IMR-90 (cell line): ENCODE measurements at places on chromosomes 6 and 20. TPM values are rescaled to one million over a fixed set of nuclear protein-coding genes. Genes with fewer than 3 reads are reported as not detected.

DNA sequence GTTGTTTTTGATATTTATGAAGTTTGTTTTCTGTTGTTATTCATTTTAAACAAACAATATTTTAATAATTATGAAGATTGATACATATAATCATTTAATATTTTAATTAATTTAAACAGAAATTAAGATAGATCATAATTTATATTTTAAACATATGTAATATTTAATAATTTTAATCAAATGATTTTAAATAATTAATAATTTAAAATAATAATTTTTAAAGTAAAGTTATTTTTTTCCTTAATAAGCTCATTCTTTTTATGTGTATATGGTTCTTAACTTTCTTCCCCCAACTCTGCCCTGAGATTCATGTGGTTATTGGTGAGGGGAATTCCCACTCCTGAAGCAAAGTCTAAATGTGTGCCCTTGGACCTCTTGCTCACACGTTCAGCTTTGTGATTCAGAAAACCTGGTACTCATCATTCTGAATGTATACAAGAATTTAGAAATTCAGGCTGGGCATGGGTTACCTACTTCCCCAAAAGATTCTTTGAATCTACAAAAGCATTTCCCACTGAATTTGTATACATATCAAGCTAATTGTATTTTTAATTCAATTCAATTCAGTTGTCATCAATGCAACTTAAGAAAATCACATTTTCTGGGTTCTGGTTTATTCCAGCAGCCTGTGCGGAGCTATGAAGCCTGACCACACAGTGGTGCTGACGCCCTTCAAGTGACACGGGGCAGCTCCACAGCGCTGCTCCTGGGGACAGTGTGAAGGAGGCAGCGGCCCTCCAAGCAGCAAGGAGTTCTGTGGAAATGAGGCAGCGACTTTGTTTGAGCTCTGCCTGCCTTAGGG, 168.9 kb upstream of the UST start:
- DNase-seq, result peak; percentile 80

- DNase-seq, result peak; percentile 93
Observed at GRCh38 chr6:136113736-136114173, 136.4 kb downstream of the MTFR2 start.

DNA sequence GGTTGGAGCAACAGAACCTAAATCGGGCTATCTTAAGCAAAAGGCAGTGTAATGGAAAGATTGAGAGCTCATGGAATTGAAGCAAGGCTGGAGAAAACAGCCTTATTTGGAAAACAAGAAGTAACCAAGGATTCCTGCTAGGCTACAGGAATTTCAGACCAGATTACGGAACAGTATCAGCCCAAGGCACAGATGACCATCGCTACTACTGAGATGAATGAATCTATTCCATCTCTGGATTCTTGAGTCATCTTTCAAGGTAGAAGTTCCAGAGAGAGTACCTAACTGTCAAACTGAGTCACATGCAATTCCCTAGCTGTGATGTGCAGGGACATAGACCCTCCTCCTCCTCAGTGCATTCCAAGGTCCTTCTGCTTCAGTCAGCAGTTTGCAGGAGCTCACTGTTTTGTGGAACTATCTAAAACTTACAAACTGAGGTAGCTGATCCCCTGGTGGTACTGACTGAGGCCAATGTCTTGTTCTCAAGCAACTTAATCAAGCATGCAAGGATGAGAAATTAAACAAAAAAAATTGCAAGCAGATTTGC, 62.0 kb upstream of the SMLR1 start:
- DNase-seq, result no peak

DNA sequence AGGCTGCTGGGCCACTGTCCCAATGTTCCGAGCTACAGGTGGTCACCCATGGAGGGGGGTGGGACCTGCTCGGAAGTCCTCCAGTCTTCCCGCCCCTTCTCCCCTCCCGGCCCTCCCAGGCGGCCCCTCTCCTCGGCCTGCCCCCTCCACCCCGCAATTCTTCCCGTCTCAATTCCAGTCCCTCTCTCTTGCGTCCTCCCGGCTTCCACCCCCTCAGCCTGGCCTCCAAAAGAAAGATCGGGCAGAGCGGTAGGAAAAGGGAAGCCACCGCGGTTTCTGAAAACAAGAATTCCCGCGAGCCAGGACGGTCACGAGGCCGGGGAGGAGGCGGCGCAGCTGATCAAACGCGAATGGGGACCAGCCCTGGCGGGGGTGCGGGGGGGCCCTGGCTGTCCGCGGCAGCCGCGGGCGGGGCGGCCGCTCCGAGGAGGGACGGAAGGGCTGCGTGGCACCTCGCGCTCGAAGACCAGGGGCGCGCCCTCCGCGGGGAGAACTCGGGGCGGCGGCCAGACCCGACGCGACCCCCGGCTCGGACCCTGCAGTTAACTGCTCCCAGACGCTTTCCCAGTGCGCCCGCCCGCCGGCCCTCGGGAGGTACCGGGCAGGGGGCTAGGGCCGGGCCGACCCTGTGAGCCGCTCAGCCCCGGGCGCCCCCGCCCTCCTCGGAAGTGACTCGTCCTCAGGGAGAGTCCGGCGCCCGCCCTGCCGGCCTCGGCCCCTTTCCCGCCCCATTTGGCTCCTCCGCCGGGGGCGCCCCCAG, 1.0 kb downstream of the PXDC1 start:
- peak; percentile 72 for DNase-seq

- DNase-seq, result no peak
Observed at GRCh38 chr6:54361734-54362133, 53.5 kb downstream of the TINAG start.

DNA sequence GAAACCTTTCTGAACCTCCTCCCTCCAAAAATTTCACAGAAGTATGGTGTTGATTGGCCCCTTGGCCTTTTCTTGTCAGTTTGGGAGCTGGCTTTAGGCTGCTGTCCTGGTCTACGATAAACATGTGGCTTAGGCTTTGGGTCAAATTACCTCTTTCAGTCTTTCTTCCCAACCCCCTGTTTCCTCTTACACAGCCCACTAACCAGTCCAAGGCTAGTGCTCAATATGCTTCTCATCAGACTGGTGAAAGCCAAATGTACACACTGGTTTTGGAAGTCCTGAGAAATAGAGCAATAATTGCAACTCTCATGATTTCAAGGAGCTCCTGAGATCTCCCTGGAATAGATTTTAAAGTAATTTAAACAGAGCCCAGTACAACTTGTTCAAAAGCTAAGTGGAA, 933.7 kb upstream of the GJE1 start:
- peak; percentile 76 for DNase-seq

DNA sequence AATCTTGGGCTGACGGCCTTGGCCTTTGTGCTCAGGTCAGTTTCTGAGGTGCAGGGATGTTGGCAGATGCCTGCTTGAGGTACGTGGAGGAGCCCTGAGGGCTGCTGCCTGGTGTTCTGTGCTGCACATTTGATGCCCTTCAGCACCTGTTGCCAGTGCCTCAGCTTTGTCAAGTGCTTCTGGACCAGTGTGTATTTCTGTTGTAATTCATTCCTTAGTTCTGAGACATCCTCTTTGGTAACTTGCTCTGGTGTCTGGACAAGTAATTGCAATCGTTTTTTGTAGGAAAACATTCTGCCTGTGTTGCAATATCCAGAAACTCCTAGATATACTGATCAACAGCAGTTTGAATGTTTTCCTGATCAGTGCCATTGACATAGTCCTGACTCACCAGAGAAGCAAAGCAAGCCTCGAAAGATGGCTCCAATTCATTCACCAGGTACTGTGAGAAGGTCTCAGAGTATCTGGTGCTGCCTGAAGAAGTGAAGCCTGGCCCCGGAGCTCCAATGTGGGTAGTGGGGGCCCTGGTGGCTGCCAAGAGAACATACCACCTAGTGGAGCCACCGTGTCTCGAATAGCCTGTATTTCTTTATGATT, 26.7 kb downstream of the ZNF337 start:
- DNase-seq, result peak; percentile 87

DNA sequence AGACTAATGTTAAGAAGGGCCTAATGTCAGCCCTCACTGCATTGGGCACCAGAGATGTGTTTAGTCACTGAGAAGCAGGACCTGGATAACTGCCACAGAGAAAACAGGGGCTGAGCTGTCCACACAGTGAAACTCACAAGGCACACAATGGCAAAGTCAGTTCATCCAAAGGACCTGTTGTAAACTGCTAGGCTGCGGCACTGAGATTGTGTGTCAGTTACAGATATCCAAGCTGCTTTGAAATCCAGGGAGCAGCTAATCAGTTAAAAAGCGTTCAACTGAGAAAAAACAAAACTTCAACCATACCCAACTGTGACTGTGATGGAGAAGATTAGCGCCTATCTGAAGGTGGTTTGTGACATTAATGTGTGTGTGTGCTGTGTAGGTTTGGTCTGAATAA, 27.8 kb upstream of the TMEM14A start:
- peak; percentile 45 for DNase-seq

DNA sequence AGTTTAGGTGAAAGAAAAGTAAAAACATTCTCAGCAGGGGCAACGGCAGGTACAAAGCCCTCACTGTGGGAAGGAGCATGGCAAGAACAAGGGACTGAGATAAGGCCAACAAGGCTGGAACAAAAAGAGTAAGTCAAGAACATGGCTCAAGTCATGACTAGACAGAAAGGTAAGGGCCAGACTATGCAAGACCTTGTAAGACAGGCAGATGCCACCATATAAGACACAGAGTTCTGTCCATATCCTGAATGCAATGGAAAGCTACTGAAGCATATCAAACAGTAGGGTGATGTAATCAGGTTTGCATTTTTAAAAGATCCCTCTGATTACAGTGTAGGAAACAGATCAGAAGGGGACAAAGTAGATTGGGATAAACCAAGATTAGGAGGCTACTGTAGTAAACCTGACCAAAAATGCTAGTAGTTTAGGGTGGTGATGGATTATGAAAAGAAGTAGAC, 5.5 kb downstream of the REV3L start:
- DNase-seq, result no peak

GRCh38 chr6:11732036-11732631, 46.5 kb downstream of the ADTRP start:
- peak; percentile 12 for DNase-seq

- no peak for DNase-seq
Observed at GRCh38 chr6:35900448-35900847, 20.4 kb downstream of the SRPK1 start.

- no peak for DNase-seq
Observed at GRCh38 chr6:162173466-162173865, 554.1 kb downstream of the PRKN start.

DNA sequence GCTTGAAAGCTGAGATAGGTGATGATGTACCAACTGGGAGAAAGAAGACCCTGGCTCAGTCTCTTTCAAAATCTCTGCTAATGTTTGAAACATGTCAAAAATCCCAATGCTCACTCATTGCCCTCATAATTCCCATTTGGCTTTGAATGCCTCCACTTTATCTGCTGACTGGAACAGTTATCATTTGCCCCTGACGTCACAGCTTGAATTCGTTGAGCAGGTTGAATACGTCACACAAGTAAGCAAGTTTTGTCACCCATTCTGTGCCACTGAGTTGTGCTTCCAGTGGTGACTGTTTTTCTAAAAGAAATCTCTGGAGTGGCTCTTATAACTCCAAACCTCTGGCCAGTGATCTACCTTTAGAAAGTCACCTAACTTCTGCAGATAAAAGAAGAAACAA, 991.4 kb downstream of the EYS start:
- DNase-seq, result no peak

GRCh38 chr6:64330694-64331307, 695.2 kb downstream of the PHF3 start:
- peak; percentile 77 for DNase-seq

GRCh38 chr6:79070206-79070825, 7.7 kb downstream of the PHIP start:
- peak; percentile 26 for DNase-seq

DNA sequence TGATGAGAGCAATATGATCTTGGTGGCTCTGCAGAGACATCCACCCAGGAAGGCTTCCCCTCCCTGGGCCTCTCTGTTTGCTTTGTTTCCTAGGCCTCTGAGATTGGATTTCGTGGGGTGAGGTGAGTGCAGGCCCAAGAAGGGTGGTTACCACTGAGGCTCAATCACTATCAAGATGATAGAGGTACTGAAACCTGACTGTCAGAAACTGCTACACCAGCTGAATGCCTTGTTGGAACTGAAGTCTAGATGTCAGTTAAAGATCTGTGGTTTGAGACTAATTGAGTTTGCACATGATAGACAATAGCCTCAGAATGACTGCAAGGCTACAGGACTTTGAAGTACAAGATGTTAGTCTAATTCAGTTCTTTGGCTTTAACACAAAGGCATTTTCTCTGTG, 15.2 kb downstream of the VNN1 start:
- DNase-seq, result no peak

DNA sequence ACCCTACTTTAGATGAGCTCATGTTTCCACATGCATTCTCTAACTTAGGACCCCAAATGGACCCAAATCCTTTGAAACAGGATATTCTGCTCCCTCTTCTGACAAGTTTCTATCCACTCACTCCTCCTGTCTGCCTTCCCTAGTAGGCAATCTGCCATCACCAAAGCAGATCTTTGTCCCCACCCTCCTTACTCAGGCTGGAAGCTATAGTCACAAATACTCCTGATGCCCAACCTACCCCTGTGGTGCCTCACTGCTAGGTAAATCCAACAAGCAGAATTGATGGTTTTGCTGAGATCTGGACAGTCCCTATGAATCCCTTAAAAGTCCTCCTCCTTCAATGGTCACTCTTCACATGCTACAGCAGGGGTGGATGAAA, 21.7 kb downstream of the ELOVL5 start:
- DNase-seq, result peak; percentile 24

DNA sequence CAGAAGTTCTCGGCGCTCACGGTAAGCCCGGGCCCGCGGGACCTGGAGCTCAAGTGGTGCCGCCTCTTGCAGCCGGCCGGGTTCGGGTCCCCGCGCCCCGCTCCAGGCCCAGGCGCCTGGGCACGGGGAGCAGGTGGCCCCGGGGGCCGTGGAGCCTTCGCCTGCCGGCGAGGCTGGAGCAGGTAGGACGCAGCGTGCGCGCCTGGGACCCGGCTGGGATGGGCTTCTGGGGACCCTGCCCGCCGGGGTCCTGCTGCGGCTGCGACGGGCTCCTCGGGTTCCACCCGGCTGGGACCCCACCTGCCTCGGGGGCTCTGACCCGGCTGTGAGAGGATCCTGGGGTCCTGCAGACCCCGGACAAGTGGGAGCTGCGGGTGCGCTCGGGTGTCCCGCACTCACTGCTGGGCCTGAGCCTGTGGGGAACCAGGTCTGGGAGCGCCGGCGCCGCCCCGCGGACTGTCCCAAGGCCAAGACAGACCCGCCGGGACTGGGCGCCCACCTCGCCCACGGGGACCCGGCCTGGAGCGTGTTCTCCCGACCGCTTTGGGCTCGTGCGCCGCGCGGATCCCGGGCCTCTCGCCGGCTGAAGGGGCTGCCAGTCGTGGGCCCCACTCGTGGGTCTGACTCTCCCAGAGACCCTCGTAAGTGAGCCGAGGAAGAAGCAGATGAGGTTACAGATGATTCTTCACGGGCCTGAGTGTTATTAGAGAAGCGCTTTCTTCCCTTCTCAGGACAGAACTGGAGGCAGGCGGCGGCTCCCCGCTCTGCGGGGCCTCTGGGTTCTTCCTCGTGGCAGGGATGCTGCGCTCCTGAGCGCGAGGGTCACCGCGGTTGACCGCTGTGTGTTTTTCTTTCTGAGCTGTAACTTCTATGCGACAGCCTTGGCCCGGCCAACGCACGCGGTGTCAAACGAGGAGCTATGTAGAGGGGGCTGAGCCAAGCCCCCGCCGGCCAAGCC, 729 bp downstream of the SMOC2 start:
- DNase-seq, result no peak

- no peak for DNase-seq
Observed at GRCh38 chr6:90266905-90267621, 29.6 kb downstream of the BACH2 start.

GRCh38 chr6:23415819-23416427, 710.1 kb upstream of the NRSN1 start:
- no peak for DNase-seq

Gene CCN5
- not detected in 2 replicates for total RNA-seq

Gene B3GALT4
- 0.72 and 0.83 TPM in 2 replicates for total RNA-seq

Gene CAGE1
- total RNA-seq, result under 0.01 TPM in 1 of 2 replicates, not detected in the other

Gene JPH2
- 0.54 and 0.83 TPM in 2 replicates for total RNA-seq

Gene SAMD10
- 0.54 and 0.56 TPM in 2 replicates for total RNA-seq
